ENCODE measurements at places on chromosomes 11 and 22.

GRCh38 chr11:80284946-80285785, 844.3 kb upstream of the TENM4 start:
- no peak for DNase-seq

GRCh38 chr11:78453140-78453935, 35.7 kb upstream of the GAB2 start:
- DNase-seq: no peak

DNA sequence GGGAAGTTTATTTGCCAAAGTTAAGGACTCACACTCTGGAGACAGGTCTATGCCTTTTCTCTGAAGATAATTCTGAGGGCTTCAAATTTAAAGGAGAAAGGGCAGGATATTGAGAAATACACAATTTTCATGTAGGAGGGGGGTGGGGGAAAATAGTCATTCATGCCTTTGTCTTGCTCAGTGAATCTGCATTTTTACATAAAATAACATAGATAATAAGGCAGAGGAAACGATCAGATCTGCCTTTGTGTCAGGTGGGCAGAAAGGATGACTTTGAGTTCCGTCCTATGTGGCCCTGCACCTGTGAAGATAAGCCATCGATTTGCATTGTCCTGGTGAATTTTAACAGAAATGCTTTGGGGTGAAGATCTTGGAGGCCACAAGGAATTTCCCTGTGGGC, 76.8 kb downstream of the SC5D start:
- no peak for DNase-seq

GRCh38 chr11:127609025-127609773, 608.6 kb upstream of the KIRREL3 start:
- DNase-seq: no peak

GRCh38 chr11:45786272-45786671, 18.7 kb upstream of the SLC35C1 start:
- no peak for DNase-seq

GRCh38 chr11:2816941-2817421, 68.6 kb downstream of the CDKN1C start:
- DNase-seq: no peak

DNA sequence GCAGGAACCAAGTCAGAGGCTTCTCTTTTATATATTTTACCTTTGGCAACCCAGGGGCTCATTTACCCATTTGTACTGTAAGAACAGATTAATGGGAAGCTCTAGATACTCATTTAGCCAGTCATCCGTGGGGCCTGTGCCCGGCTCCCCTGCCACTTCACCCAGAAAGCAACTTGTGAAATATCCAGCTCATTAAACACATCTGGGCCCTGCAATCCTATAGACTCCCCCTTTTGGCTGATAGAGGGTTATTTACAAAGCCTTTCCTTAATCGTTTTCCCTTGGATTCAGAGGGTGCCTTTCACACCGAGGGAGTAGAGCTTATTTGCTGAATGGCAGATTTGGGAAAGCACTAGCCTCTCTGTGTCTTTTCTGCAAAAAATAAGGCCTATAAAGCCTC, 118.7 kb upstream of the SORL1-AS1 start:
- DNase-seq: no peak

- DNase-seq: no peak
Measured at GRCh38 chr11:117477721-117478120, 150.1 kb downstream of the CEP164 start.

DNA sequence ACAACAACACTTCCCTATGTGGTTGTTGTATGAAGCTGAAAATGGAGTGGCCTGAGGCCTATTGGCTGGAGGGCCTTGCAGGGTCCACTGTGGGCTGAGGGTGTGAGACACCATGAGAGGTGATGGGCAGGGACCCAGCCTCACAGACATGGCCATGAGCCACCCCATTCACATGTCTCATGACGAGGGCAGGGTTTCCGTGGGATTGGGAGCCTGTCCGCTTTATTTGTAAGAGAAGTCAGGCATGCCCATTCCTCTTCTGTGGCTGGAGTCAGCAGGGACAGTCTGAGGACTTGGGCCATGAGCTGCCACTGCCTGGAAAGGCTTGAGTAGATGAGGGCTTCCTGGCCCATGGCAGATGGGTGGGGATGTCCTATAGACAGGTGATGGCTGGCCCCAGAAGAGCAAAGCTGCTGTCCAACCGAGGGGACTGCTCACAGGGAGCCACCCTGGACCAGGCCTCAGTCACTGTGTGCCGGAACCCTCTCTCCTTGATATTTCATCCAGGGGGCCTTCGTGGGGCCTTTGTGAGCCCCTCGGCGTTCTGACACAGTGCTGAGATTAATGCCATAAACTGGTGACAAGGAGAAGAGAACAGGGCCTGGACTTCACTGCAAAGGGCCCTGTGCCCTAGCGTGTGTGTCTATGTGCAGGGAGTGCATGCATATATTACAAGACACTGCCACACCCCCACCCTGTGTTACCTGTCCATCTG, 971.9 kb downstream of the BRD1 start:
- DNase-seq: no peak

GRCh38 chr11:101401245-101401644, 182.6 kb downstream of the TRPC6 start:
- DNase-seq: no peak

DNA sequence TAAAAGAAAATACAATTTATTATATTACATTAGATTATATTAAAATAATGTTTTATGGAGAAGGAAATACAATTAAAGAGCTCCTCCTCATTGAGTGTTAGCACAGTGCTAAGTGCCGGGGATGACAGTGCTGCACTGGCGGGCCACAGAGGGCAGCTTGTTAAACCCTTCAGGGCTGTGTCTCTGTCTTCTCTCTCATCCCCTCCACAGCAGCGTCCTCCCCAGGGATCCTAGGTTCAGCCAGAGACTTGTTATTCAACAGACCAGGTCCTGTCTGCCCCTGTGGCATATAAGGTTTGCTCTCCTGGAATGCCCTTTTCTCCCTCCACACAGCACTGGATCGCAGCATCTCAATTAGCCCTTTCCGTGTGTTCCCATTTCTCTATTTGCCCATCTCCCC, 14.2 kb downstream of the THYN1 start:
- no peak for DNase-seq

DNA sequence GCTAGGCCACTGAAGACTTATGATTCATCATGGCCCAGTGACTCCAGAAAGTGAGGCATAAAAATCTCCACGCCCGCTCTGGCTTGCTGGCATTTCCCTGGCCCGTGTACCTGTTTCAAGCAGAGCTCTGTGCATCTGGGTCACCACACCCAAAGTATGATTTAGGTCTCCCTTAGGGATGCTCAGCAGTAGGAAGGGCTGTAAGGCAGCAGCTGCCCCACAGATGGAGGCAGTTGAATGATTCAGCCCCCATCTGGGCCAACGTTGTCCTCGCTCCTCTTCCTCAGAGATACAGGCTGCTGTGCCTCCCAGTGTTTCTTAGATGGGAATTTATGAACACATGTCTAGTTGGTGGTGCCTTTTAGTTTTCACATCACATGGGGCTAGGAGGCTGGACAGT, 21.6 kb downstream of the GPR83 start:
- DNase-seq: no peak

DNA sequence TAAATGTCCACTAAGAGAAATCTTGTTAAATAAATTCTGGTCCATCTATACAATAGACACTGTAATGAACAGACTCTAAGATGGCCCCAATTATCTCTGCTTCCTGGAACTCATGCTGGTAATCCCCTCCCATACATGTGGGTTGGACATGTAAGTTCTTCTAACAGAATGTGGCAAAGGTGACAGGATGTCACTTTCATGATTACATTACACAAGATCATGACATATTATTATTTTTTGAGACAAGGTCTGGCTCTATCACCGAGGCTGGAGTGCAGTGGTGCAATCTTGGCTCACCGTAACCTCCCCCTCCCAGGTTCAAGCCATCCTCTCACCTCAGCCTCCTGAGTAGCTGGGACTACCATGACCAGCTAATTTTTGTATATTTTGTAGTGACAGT, 14.6 kb upstream of the NDUFC2 start:
- no peak for DNase-seq

DNA sequence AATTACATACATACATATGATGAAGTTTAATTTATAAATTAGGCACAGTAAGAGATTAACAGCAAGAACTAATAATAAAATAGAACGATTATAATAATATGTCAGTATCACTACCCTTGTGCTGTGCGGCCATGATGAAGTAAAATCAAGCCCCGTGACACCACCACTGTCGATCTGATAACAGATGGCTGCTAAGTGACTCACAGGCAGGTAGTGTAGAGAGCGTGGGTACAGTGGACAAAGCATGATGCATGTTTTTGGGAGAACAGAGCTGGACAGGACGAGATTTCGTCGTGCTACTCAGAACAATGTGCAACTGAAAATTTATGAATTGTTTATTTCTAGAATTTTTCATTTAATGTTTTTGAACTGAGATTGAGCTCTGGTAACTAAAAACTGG, 108.4 kb upstream of the TIMP3 start:
- DNase-seq: no peak

DNA sequence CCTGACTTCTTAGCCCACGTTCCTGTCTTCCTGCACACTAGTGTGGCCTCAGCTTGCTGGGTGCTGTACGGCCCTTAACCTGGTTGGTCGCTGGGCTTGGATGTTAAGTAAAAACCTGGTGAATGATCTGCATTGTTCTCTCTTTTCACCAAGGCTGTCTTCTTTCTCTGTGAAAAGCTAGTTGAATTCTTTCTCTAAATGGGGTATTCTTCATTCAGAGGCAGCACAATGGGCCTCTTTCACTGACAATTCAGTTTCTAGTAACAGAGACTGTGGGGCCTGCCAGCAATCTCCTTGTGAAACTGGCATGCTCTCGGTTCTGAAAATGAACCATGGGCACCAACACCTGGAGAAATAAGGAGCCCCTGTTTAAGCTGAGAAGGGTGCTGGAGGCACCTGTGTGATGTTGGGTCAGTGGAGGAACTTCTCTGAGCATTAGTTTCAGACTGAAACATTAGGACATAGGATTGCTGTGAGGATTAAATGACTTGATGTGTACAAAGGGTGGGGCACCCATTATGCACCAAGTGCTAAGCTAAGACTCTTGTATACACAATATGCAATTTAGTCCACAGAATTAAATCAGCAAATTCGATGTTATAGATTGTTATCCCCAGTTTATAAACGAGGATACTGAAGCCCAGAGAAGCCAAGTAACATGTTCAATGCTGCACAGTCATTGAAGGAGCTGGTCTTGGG, 33.1 kb upstream of the ELF5 start:
- no peak for DNase-seq

DNA sequence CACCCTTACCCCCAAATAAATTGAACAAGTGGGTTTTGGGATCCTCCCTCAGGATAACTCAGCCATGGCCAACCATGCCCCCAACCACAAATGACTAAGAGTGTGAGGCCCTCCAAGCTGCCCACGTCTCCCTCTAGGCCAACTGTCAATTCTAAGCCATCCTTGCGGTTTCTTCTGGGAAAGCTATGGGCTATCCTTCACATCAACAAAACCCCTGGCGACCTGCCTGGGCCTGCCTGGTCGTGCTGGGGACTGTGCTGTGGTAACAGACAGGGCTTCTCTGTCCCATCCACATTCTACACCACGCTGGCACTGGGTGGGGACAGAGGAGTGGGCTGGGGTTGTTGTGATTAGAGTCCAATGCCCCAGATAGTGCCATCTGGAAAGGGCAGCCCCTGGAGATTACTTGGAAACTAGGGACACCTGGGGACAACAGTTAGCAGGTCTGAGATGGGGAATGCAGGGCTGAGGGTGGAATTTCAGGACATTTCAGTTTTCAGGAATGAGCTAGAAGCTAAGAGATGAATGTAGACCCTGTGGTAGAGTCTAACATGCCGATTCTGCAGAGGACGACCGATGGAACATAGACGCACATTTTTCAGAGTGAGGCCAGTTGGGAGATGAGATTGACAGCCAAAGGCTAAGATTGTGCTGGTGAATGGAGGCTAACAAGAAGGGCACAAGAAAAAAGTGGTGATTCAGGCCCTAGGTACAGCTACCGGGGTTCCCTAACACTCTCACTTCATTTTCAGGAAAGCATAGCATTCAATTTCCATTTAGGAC, 131.9 kb downstream of the RASSF10 start:
- DNase-seq: no peak

GRCh38 chr22:39627865-39628562, 57.5 kb downstream of the CACNA1I start:
- DNase-seq: no peak

DNA sequence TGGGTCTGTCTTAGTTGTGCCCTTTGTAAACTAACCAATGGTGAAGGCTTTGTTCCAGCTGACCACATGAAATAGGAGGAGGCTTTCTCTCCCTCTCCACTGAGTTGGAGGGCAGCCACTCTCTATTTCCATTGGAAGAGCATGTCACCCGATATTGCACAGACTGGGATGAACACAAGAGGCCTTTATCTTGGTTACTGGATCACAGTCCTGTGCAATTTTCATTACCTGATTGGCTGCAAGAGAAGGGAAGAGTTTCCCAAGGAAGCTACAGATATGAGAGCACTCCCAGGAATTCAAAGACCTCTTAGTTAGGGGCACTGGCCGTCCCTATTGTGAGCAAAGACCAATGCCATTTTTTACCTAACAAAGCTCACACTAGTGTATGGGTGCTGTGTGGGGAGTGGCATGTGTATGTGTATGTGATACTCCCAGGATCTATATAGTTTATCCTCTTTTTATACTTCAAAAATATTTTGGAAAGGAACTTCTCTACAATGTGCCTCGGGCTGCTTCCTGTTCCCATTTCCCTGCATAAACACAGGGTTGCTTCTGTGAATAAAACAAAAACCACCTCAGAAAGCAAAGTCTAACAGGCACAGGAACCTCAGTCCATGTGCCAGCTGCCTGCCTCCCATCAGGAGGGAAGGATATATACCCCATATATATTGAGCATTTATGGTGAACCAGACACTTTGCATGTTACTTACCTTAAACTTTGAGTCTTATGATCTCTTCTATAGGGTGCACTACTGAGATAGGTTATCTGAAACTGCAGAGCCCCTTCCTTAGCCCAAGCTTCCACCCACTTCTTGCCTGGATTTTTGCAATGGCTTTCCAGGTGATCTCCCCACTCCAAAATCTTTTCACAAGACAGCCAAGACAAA, 126.5 kb downstream of the RASSF10 start:
- DNase-seq: no peak

GRCh38 chr11:68261006-68261405, 10.8 kb downstream of the C11orf24 start:
- DNase-seq: no peak

DNA sequence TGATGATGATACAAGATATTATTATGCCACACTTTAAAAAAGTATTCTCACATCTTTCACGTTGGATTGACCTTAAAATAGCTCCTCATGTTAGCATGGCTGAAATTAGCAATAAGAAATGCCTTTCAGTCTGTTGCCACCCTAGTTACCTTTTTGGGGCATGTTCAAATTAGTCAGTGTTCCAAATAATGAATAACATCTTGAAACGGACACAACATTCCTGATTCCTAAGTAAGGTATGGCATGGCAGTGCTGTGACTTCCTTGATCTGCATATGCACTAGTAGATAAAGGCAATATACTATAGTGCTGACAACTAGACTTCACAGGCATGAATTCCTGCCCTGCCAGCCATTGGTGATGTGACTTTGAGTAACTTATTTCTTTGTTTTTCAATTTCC, 914.5 kb downstream of the METTL15 start:
- DNase-seq: no peak

GRCh38 chr11:129434641-129435498, 59.2 kb downstream of the BARX2 start:
- DNase-seq: no peak

- DNase-seq: no peak
Measured at GRCh38 chr11:19393941-19394340, 153.2 kb upstream of the E2F8 start.

- DNase-seq: no peak
Measured at GRCh38 chr11:64472593-64473455, 113.9 kb downstream of the RPS6KA4 start.

All from esophagus squamous epithelium (tissue), 5 donors.